Panc1 (cell line): ENCODE measurements at places on chromosomes 3 and 15.

DNA sequence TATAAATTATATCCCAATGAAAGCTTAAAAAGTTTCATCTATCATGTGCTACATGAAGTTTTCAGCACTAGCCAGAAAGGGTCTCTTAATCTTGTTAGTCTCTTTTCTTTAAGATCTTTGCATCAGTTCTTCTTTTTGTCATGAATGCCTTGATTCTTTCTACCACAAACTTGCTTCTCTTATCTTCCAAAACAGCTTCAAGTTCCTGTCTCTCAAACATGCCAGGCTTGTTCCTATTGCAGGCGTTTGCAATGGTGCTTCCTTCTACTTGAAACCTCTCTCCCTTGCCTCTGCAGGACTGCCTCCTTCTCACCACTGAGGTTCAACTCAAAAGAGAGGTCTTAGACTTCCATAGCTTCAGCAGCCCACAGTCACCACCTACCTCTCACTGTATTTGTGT is 104.3 kb upstream of the FRMD4B start:
- DNase-seq: no peak

GRCh38 chr3:10901296-10901945 is 85.4 kb downstream of the SLC6A11 start:
- no peak for DNase-seq

GRCh38 chr3:178072391-178073305 is 463.6 kb upstream of the KCNMB2 start:
- DNase-seq: no peak

GRCh38 chr3:59212128-59212779 is 162.4 kb upstream of the CFAP20DC start:
- peak; percentile 10 for DNase-seq

- DNase-seq: no peak
Observed at GRCh38 chr3:171429635-171430034, 30.6 kb downstream of the TNIK start.

- no peak for DNase-seq
Observed at GRCh38 chr3:171888466-171888865, 45.3 kb downstream of the TMEM212 start.

- no peak for DNase-seq
Observed at GRCh38 chr3:9247361-9247940, 2.0 kb downstream of the SRGAP3 start.

DNA sequence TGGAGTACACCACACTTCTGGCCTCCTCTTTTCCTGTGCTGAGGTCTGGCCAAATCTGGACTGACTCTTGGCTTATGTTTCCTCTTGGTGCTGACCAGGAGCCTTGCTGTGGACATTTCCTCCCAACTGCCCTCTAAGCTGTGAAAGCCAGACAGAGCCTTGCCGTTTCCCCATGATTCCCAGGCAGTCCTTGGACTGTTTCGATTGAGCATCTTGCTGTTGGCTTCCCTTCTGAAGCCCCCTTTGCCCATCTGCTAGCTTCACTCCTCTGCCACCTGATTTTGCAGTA is 110.5 kb downstream of the EPHB1 start:
- no peak for DNase-seq

- DNase-seq: no peak
Observed at GRCh38 chr3:195441051-195441450, 1.8 kb downstream of the ACAP2 start.

DNA sequence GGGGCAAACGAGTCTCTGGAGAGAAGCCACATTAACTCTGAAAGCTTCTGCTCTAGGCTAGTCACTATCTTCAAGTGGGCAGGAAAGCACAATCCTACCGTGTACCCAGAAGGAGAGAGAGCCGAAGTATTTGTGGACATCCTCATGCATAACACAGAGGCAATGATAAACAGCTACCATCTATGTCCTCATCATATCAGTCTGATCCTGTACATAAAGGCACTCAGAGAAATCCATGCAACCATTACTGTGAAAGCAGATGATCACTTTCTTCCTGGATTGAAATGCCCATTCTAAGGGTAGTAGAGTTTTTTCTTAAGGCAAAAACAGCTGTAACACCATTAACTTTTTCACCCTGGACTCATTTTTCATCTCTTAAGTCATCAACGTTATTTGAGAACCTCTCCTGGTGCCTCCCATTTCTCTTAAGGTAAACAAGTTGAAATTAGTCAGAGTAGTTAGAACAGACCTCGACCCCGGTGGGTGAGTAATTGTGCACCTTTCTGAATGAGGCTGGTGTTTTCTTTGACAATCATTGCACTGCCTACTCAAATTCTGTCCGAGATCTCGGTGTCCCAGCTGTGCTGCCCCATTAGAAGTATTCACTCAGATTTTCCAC is 327.4 kb downstream of the SHQ1 start:
- DNase-seq: no peak

DNA sequence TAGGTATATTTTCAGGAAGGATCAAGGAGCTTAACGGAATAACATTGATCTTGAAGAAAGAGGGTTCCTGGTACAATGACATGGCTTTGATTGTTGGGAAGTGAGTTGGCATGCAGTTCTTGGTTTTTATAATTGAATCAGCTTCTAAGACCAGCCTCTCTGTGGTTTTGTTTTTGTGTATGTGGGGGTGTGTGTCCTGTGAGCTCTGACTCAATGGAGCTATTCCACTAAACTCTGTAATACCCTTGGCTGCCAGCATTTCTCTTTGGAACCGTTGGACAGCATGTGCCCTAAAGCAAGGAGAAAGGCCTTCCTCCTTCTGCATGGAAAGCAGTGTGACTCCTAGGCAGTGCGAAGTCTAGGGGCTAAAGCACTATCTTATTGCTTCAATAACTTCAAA is 124.8 kb downstream of the EDEM1 start:
- DNase-seq: no peak

GRCh38 chr3:7841451-7841850 is 660.2 kb upstream of the LMCD1 start:
- no peak for DNase-seq

DNA sequence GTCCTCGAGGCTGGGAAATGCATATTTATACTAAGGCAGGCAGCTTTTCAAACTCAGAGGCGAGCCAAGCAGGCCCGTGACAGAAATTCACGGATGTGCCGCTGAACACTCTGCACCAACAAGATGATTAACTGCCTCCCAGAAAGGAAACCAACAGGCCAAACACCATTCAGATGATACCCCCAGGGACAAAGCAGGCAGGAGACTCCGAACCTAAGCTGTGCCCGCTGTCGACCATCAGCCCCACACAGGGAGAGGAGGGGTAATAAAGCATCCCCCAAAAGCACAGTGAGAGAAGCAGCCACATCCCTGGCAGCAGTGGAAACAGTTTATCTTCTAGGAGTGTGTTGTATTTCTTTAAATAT is 31.8 kb downstream of the ADAMTS17 start:
- no peak for DNase-seq

DNA sequence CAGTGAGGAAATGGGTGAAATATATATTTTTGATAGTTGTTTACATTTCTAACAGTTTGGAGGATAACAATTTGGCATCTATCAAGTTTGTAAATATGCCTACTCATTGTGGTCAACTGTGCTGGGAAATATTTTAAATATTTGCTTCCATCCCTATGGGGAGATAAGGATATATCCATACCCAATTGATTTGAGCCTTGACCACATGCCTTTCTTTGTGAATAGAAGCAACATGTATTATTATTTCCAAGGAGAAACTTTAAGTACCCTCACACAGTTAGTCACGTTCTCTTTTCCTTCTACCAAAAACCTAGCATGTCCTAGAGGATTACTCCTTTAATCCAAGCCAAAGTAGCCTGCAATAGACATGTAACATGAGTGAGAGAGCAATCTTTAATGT is 245.4 kb upstream of the CBLB start:
- no peak for DNase-seq

GRCh38 chr3:105876780-105877327 is 8.0 kb upstream of the CBLB start:
- no peak for DNase-seq

GRCh38 chr3:192858849-192859585 is 58.6 kb downstream of the MB21D2 start:
- no peak for DNase-seq

DNA sequence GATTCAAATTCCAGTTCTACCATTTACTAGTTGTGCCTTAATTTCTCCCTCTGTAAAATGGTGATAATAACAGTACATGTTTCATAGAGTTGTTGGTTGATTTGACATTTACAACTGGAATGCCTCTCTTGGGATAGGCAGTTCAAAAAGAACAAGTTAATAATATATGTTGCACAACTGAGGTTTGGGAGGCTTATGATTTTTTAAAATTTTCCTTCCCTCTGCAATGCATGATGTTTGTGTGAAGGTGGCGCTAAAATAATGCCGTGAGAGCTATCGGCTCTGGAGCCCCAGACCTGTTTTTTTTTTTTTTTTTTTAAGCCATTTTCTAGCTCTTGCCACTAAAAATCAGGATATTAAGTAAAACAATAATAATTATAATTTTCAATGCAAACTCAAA is 18.6 kb downstream of the DNAJB11 start:
- no peak for DNase-seq

DNA sequence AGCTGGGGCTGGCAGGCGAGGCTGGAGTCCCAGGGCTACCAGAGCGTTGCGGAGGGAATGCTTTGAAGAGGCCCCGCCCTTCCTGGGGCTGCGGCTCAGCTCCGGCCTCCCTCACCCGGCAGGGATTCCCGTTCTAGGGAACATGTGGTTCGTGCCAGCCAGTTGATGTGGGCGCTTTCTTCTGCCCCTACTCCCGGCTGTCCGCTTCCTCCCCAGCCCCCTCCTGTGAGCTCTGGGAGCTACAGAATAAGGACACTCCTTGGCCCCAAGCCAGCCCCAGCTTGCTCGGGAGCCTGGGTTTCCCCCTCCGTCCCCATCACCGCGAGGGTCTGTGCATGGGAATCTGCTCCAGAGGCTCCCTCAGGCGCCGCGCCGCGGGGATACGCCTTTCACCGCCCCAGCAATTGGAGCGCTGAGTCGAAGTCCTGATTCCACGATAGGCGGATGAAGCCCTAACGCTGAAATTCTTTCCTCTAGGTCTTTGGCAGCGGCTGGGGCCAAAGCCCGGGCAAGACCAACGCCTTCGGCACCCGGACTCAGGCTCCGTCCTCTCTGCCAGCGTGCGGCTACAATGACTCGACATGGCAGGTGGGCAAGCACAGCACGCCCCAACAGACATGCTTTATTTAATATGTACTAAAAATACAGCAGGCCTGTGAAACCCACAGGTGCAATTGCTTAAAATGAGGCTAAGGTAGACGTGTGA is 69.5 kb downstream of the KLF15 start:
- no peak for DNase-seq

- DNase-seq: no peak
Observed at GRCh38 chr15:52727815-52728214, 48.6 kb upstream of the ATOSA start.

DNA sequence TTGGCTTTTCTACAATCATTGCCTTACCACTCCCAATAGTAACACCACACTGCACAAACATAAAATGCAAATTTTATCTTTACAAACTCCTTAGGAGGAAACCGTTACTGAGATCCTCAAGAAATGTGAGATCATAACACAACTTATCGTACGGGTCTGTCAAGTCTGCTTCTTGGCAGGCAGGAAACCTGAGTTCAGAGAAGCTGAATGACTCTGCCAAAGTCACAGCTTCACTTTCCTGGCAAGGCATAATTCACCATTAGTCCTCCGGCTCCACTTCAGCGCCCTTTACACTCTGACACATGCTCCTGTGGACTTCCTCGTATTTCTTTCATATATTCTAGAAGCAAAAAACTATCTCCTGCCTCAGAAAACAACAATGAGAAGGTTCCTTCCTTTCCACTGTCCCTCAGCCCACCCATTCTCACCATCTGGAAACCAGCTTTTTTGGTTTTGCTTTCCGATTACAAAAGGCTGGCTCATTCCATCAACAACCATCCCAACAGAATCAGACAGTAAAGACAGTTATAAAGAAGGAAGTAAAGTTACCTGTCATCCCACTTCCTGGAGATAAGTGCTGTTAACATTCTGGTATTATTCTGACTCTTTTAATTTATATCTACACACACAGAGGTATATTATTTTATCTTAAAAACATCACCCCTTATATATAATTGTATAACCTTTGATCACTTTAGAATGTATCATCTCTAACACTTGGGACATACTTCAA is 223.4 kb downstream of the STT3B start:
- no peak for DNase-seq

DNA sequence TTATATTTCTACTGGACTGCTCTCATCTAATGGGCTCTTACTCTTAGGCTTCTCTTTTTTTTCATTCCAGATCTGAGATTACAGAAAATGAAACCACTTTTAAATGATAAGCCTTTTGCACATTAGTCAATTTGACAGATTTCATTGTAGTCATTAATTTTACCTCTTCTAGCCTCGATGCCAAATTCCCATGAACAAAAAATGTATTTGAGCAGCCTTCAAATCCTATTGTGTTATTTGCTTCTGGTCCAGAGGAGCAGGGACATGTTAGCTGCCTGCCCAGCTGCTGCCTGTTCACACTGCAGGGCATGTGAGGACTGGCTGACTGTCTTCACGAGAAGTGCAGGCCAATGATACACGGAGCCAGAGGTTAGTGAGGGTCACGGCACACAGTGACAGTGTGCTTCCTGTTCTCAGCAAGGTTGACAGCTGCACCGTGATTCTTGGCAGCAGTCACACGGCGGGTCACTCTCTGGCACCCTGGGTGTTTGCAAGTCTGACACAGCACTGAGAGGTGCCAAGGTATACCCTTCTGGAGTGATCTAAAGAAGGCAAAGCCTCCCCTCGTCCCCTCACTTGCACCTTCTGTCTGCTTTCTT is 40.8 kb downstream of the KAT2B start:
- no peak for DNase-seq

- no peak for DNase-seq
Observed at GRCh38 chr3:181966393-181966792, 254.7 kb downstream of the SOX2 start.

DNA sequence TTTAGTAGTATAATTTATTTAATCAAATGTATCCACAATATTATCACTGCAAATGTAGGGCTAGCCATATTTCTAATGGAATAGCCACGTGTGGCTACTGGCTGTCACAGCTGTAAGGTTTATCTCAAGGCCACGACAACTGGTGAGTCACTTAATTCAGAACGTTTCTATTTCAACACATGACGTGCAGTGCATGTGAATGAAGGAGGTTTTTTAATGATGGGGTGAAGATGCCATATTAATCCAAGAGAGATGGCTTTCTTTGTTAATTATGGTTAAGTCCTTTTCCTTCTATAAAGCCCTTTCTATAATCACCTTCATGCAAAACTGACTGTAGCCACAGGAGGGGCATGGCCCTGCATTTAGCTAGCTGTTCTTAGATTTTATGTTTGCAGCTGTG is 212.0 kb downstream of the FEZF2 start:
- no peak for DNase-seq

DNA sequence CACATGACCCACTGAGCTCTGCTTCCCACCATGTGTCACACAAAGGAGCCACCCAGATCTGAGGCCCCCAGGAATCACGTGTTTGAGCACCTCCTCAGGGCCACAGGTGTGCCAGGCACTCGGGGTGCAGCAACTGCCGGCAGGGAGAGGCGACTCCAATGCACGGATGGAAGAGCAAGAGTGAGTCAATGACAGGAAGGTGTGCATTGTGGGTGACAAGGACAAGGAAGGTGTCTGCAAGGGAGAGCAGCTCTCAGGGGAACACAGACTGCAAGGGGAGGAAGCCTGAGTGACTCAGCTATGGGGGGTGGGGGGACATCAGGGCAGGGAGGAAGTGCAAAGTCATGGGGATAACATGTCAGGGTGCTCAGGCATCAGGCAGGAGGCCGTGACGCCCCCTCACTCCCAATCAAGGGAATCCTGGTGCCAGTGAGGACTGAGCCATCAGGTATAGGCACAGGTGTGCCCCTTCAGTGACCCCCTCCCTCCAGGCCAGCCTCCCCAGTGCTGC is 67.4 kb downstream of the NUP210 start:
- no peak for DNase-seq

- no peak for DNase-seq
Observed at GRCh38 chr3:3745693-3746092, 53.5 kb upstream of the LRRN1 start.
